ENCODE measurements at places on chromosomes 2 and 18.

GRCh38 chr2:240891492-240892340 lies 4.2 kb downstream of the MAB21L4 start:
- DNase-seq: no peak

- no peak for DNase-seq
These were observed 35.3 kb downstream of the MAP4K4 start for GRCh38 chr2:101732773-101733256.

DNA sequence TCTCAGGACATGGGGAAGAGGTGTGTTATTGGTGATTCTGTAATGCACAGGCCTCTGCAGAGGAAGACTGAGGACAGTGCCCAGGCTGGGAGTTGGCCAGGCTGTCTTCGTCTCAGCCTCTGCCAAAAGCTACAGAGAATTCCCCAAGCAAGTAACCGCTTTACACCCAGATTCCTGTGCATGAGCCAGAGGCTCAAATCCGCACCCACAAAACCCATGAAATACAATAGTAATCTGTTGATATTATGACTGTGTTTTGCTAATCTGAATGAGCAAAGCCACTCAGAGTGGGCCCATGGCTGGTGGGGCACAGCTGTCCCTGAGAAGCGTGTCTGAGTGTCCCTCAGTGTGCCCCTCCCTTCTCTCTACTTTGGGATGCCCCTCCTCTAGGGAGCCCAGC lies 149.5 kb upstream of the PXDN start:
- DNase-seq: no peak

- no peak for DNase-seq
These were observed 224.2 kb downstream of the ALK start for GRCh38 chr2:29697181-29697580.

- DNase-seq: no peak
These were observed 116.6 kb upstream of the SMIM21 start for GRCh38 chr18:75544051-75544481.

DNA sequence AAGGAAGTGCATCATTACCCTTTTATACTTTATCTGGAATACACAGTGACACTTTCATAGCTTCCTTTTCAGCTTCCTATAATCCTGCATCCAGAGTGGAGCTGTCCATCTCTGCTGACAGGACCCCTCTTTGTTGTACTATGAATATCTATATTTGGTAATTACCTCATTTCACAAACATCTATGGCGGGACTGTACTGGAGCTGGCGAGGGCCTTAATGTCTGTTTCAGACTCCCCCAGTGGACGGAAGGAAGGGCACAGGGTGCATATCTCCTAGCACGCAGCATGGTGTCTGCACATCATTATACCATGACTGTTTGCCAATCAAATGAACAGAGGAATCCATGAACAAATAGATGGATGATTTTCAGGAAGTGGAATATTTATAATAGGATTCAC lies 142.3 kb downstream of the SOX11 start:
- DNase-seq: no peak

- no peak for DNase-seq
These were observed 50.3 kb upstream of the ARHGAP28 start for GRCh38 chr18:6679201-6679600.

GRCh38 chr18:3624935-3625741 lies 175.2 kb downstream of the TGIF1 start:
- peak; percentile 19 for DNase-seq
